ENCODE measurements at places on chromosomes 16 and 17.
A peak's percentile ranks its signal among the peaks of the same experiment; 100 is the strongest.

DNA sequence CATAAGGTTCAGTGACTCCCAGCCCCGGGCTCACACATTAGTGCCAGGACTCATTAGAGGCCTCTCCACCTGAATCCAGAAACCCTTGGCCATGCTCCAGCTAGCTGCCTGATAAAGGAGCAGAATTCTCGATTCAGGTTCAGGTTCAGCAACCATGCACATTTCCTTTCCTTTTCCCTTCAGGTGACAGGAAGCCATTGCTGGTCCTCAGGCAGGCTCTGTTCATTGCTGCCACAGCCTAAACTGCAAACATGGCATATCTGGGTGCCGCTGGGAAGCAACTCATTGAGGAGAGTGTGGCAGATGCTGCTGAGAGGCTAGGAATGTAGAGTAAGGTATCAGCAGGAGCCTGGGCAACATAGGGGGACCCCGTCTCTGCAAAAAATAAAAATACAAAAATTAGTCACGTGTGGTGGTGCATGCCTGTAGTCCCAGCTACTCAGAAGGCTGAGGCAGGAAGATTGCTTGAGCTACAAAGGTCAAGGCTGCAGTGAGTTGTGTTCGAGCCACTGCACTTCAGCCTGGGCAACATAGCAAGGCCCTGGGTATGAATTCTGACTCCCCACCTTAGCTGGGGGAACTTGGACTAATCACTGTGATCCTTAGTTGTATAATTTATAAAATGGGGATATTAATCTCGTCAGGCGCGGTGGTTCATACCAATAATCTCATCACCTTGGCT, 28.7 kb downstream of the ARL4D start:
- no peak for DNase-seq

- DNase-seq: no peak
These were observed 193.6 kb downstream of the CCDC182 start for GRCh38 chr17:57551321-57552079.

DNA sequence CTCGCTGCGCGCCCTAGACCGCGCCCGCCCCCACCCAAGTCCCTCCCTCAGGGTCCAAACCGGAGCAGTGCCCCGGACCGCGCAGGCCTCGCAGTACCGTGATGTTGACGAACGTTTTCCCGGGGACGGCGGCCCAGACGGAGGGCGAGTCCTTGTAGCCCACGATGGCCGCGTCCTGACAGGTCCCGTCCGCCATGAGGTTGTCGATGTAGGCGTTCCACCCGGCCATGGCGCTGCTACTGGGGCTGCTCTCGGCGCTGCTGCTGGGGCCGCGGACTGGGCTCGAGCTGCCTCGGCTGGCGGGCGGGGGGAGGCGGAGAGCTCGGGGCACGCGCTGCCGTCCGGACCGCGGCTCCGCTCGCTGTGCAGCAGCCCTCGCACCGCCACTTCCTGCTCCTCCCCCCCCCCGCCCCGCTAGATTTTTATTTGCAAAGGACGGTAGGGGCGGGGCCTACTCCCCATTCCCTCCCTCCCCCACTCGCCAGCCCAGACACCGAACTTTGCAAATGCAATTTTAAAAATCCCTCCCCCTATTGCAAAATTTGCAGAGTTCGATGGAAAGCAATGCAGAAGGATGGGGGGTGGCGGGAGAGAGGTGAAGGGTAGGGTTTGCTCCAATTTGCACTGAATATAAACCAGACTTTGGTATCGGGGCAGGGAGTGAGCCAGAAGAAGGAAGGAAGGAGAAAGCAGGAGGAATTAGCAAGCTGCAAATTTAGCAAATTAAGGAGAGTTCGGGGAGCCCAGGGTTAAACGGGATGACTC, at the start of gene PFN1:
Gene PFN1, minus strand, starts transcription at position 365 of the 765 bp plus-strand sequence. Its CDS starts 136 bp downstream, at position 229.
- DNase-seq: peak; percentile 78

- no peak for DNase-seq
These were observed 31.7 kb downstream of the RBBP6 start for GRCh38 chr16:24571096-24571495.

Measured in effector CD8-positive, alpha-beta T cell (primary cell).